ENCODE measurements at places on chromosomes 3 and 15.

DNA sequence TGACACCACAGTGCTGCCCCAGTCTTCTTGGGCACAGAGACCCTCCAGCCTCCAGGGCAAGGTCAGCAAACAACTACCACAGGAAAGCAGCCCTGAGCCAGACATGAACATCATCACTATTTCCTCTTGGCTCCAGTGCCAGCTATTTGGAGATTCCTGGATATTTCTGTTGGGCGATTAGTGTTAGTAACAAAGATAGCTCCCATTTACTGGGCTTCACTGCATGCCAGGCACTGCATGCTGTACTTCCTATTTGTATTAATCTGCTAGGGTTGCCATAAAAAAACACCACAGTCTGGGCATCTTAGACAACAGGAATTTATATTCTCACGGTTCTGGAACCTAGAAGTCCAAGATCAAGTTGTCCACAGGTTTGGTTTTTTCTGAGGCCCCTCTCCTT, 255.1 kb upstream of the STT3B start:
- DNase-seq: no peak

- no peak for DNase-seq
These were observed 1.3 kb downstream of the PPM1M start for GRCh38 chr3:52246728-52247408.

DNA sequence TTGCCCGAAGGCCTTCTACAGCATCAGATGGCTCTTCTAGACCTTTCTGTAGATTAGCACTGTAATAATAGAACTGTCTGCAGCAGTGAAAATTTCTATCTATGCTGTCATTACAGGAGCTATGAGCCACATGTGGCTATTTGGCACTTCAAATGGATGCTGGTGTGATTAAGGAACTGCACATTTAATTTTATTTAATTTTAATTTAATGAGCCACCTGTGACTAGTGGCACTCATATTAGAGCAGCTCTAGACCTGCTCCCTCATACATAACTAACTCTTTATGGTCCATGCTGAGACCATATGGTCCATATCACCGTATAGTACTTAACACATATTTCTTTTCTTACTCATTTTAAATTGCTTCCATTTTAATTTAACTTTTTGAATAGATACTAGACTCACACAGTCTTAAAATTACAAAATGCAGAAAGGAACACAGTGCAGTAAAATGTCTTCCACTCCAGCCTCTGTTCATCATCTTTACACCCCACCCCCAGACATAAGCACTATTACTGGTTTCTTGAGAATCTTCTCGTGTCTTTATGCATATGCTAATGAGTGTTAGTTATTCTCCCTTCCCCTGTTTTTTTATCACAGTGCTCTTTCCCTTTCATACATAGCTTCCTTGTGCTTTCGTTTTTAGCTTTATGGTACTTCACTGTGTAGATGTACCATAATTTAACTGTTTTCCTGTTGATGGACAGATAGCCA, 9.6 kb downstream of the LSM3 start:
- DNase-seq: no peak

DNA sequence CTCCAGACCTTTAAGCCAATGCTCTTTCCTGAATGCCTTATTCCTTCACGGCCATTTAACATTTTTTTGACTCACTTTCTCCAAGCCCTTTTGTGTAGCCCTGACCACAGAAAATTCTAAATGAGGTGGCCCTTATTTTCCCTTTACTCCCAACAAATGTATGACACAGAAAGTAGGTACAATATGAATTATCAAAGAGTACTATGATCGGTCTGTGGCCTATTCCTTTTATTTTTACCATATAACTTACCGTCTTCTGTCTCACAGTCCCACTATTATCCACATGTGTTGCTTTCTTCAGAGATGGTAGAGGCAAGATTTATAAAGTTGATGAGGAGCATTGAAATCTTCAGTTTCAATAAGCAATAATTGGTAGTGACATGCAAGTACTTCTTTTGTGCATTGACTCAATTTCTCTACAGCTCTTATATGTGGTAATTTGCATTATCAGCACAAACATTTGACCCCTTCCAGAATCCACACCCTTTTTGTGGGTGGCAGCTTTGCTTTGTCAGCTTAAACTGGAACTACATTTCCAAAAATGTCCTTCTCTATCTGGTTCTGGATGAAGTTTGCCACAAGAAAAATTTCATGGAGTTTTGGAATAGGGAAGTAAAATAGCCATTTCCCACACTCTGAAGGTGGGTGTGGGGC, 143.8 kb upstream of the GADL1 start:
- no peak for DNase-seq

- DNase-seq: no peak
These were observed 19.3 kb upstream of the CHD2 start for GRCh38 chr15:92880796-92881195.

DNA sequence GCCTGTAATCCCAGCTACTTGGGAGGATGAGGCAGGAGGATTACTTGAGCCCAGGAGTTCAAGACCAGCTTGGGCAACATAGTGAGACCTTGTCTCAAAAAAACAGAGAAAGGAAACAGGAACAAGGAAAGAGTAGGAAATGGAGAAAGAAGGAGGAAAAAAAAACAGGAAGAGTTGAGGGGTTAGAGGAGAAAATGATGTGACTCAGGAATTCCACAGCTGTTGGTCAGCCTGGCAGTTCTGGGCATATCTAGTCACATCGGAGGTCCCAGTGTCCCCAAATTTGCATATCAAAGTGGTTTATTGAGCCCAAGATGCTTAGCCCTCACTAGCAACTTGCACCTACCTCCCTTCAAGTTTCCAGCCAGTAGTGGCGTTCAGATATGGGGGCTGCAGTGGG, 18.8 kb upstream of the JMJD7 start:
- DNase-seq: no peak

GRCh38 chr15:69852482-69852881, 245.2 kb downstream of the TLE3 start:
- DNase-seq: no peak

GRCh38 chr3:156834962-156835535, 8.9 kb downstream of the LEKR1 start:
- DNase-seq: no peak

- no peak for DNase-seq
These were observed 354.5 kb downstream of the CACNA2D3 start for GRCh38 chr3:54476891-54477290.

DNA sequence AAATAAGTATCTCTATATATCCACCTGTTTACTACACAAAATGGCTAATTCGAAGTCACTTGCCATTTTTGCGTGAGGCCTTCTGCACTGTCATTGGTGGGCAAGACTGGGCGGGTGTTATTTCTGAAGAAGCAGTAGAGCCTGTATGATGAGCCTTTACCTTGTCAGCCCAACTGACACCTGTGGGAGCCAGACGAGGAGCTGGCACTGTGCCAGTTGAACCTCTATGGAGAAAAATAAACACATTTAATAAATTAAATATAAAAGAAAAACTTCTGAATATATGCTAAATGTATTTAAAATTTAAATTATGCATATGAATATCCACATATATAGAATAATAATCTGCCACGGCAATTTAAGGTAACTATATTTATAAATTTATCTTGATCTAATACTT, 109.9 kb downstream of the SCAPER start:
- DNase-seq: peak; percentile 20

GRCh38 chr3:193914602-193915001, 221.3 kb upstream of the HES1 start:
- no peak for DNase-seq

DNA sequence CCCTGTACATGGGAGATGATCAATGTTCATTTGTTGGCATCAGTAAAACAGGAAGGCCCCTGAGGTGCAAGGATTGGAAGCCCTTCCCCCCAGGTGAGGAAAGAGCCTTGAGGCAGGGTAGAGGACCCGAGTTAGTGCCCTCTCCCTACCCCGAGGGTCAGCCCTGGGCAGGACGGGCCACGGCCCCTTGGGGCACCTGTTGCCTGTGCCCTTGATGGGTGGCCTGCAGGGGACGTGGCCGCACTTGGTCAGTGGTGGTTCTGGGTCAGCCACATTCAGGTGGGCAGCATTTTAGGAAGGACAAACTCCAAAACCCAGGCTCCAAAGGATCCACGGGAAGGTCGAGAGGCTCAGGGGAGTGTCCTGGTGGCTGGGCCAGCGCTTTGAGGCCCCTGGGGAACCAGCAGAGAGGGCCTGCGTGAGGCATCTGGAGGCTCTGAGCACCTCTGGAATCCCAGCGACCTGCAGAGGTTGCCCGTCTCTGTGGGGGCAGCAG, 15.8 kb upstream of the RPUSD3 start:
- DNase-seq: no peak

GRCh38 chr3:101867511-101867910, 18.2 kb downstream of the NFKBIZ start:
- DNase-seq: no peak

DNA sequence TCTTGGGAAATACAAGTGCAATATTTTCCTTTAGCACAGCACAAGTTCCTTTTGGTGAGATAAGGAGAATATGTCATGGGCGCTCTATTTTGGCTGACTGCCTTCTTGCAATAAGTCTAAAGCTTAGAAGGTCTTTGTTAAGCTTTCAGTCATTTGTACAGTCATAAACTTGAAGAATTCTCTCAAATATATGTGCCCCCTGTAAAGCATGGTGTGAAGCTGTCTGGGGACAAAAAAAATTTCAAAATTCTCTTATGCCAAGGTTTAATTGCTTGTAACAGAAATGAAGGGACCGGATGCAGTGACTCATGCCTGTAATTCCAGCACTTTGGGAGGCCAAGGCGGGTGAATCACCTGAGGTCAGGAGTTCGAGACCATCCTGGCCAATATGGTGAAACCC, 21.7 kb upstream of the ARID3B start:
- DNase-seq: no peak

GRCh38 chr15:28947221-28947674, 61.5 kb downstream of the APBA2 start:
- DNase-seq: no peak

DNA sequence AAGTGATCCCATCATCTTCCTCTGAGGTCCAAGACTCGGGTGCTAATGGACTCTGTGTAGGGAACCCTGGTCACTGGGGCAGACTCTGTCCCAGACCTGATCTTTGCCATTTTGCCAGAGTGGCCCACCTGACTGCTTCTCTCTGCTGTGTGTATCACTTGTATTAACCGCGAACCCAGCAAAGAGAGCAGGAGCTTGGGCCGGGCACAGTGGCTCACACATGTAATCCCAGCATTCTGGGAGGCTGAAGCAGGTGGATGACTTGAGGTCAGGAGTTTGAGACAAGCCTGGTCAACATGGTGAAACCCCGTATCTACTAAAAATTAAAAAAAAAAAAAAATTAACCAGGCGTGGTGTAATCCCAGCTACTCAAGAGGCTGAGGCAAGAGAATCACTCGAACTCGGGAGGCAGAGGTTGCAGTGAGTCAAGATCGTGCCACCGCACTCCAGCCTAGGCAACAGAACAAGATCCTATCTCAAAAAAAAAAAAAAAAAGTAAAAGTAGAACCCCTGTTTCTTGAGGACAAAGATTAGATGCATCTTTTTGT, 32.9 kb upstream of the CYP11A1 start:
- DNase-seq: no peak

DNA sequence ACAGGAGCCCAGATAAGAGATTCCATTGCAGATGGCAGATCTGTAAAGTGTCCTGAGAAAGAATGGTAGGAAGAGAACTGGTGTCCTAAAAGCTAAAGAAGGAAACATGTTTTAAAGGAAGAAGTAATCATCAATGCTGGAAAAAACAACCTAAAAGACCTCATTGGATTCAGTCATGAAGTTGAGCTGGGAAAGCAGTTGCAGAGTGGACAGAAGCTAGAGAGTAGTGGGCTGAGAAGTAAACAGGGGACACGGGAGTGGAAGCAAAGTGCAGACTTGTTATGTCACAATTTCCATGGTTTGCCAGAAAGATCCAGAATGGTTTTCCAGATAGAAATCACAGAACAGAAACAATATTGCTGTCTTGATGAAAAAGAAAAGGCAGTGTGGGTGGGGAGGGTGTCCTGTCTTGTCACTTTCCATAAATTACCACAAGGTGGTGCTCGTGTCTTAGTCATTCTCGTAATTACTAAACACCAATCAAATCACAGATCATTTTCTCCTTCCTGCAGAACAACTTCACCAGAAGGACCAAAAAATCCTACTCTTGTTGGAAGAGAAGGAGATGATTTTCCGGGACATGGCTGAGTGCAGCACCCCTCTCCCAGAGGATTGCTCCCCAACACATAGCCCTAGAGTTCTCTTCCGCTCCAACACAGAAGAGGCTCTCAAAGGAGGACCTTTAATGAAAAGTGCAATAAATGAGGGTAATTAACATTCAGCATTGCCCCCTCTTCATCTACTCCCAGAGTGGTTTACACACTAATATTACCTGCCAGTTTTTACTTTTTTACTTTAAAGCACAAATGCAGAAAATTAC, 64.5 kb downstream of the KLHL25 start:
- DNase-seq: peak; percentile 40

GRCh38 chr15:67133738-67134066, 68.3 kb downstream of the SMAD3 start:
- no peak for DNase-seq

- DNase-seq: no peak
These were observed 119.9 kb upstream of the FHIT start for GRCh38 chr3:61371123-61371522.

DNA sequence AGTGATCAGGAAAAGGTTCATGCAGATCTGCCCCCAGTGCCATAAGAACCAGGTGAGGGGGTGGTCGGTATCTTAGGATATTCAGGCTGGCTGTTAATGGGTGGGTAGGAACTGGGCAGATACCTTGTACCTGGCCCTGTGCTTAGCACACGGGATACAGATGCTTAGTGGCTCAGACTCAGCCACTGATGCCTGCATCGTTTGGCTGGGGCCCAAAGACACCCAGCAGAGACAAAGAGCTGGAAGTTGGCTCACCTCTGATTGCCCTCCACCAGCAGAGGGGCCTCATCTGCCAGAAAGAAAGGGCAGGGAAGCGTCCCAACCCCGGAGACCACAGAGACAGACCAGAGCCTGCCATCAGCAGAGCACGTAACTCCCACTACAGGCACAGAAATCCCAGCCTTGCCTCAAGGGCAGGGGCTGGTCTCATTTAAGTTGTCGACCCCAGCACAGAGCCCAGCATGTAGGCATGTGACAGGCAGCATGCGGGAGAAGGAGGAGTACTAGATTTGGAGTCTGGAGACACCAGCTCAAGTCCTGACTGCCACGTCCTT, 64.1 kb upstream of the SLC6A1 start:
- no peak for DNase-seq

DNA sequence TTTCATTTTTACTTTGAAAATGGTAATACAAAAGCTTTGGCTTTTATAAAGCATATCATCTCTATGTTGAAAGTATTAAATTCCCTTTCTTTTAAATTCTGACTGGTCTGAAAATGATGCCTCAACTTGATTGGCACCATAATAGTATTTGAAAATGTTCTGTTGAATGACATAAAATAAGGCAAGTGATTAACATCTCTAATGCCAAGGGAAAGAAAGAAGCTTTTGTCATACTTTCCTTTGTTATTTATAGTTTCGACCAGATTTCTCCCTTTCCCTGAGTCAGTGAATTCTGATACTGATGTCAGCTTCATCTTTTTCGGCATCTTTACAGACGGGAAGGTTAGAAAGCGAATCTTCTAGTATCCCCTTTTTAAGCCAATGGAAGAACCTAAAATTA, 3.4 kb upstream of the AP4E1 start:
- no peak for DNase-seq

- peak; percentile 7 for DNase-seq
These were observed 938 bp downstream of the DZIP3 start for GRCh38 chr3:108590460-108590859.

Measured in COR-L47 (cell line).